ENCODE measurements at places on chromosomes 6 and 20. TPM values are rescaled to one million over a fixed set of nuclear protein-coding genes. Genes with fewer than 3 reads are reported as not detected.

TRAPPC3L gene
- total RNA-seq, result not detected

EPB41L1 gene
- 63.1 TPM for total RNA-seq

HEY2 gene
- 1.3 TPM for total RNA-seq

OCSTAMP gene
- total RNA-seq, result not detected

HNF4A gene
- total RNA-seq, result 301 TPM

SOX4 gene
- total RNA-seq, result 28.9 TPM

PGC gene
- not detected for total RNA-seq

ENPP1 gene
- 15.8 TPM for total RNA-seq

CCN6 gene
- total RNA-seq, result not detected

DNA sequence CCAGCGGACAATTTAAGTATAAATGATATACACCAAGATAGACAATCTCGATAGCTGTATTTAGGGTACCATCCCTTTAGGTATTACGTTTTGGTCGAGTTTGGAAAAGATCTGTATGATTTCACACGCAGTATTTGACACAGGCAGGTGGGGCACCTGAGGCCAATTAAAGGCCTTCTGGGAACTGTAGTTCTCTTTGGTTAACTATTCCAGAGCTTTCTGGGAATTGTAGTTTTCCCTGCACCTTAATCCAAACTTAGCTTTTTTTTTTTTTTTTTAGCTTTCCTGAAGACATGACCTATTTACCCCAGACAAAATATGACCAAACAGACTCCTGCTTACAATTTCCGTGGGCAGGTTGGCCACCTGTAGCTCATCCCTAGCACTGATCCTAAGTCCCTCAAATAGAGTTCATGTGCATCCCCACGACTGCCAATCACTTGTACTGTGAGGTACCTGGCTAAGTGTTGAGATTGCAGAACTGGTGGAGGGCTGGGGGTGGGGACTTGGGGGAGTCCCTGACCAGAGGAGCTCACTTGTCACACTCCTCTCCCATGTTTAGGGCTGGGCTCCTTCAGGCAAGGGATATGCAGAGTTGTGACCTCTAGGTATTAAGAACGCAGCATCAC, 999 bp upstream of the EHMT2 start:
- no peak for DNase-seq

DNA sequence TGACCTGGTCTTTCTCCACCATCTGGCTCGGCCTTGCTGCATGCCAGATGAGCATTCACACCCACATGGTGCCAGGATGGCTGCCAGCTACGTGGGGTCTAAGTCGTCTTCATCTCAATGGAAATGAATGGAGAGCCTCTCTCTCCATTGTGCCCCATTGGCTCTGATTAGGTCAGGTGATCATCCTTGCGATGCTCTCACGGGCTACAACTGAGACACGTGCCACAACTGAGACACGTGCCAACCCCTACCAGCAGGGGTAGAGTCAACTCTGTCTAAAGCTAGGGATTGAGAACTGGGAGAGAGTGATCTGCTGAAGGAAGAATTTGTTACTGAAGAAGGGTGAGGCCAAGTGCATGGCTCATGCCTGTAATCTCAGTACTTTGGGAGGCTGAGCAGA, 67.3 kb upstream of the RALY start:
- DNase-seq, result no peak

DNA sequence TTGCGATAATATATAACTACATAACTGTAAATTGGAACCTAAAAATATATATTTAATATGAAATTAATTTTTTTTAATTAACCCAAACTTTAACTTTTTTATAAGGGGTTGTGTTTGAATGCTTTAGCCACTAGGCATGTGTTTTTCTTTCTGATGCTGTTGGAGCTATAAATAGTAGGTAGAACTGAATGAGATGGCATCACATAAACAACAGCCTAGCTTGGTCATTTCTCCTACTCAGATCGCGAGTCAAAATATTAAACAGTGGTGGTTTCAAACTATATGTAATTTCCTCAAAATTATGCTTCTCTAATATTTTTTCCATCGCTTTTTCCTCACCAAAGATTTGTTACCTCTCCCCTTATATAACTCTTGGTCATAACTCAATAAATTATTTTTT, 243.2 kb downstream of the ARID1B start:
- no peak for DNase-seq

DNA sequence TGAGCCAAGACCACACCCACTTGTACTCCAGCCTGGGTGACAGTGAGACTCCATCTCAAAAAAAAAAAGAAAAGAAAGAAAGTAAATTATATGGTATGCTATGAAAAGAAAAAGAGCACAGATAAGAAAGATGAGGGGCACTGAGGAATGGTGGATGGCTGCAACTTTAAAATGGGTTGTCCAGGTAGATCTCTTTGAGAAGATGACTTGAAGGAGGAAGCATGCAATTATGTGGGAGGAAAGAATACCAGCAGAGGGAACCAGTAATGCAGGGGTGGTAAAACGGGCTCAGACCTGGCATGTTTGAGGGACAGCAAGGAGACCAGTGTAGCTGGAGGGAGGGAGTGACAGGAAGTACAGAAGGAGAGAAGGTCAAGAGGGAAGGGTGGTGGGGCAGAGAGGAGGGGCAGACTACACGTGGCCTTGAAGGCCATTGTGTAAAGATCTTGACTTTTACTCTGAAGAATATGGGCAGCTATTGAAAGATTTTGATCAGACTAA, 22.3 kb downstream of the LINC00237 start:
- no peak for DNase-seq

DNA sequence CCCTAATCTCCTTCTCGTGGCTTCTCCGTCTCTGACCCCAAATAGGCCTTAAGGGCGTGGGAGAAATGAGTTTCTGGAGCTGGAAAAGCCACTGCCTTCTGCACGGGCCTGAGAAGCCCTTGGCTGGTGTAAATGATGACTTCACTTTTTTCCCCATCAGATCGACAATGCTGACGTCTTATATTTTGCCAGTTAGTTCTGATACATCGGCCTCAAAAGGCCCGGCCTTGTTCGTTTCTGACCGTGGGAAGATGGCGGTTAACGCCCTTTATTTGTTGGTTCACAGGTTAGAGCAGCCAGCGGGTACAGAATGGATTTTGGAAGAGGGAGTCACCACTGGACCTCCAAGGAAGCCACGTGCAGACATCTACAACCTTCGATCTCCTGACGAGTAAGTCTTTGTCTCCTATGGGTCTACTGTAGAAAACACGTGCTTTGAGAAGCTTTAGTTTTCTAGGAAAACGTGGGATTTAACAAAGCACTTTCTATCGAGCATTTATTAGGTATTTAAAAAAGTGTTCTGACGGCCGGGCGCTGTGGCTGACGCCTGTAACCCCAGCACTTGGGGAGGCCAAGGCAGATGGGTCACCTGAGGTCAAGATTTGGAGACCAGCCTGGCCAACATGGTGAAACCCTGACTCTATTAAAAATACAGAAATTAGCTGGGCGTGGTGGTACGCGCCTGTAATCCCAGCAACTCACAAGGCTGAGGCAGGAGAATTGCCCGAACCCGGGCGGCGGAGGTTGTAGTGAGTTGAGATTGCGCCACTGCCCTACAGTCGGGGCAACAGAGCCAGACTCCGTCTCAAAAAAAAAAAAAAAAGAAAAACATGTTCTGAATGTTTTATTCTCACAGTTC, 1.2 kb upstream of the ZNFX1 start:
- peak; percentile 37 for DNase-seq

DNA sequence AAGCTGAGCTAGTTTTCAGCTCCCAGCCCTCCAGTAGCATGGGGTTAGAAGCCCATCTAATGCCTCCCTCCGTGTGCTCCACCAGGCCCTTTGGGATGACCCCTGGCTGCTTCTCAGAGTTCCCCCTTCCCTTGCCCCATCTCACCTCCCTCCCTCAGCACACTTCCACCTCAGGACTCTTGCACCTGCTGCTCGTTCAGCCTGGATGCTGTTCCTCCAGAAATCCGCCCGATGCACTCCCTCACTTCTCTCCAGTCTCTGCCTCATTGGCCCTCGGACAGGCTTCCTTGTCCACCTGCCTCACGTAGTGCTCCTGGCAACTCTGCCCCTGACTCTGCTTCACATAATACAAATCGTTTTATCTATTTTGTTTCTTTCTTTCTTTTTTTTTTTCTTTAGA, 26.8 kb downstream of the FGD2 start:
- DNase-seq, result no peak

GRCh38 chr6:6942831-6943230, 164.9 kb upstream of the RREB1 start:
- peak; percentile 25 for DNase-seq

GRCh38 chr6:35911871-35912653, 8.8 kb downstream of the SRPK1 start:
- no peak for DNase-seq

DNA sequence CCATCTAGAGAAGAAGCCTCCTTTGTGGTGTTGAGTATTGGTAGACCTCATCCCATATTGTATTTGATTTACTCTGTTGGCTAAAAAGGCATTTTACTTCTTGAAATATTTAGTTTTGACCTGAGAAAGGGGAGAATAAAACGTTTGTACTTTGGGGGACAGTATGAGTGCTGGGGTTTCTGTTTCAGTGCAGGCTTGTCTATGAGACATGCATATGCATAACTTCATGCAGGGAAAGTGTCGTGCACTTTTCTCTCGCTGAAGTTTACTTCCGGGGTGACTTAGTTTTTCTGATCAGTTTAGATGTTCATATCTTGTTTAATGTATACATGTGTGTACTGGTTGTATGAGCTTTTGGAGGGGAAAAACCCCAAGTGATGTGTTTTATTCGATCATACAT, 59.5 kb downstream of the UTRN start:
- no peak for DNase-seq

GRCh38 chr6:23357185-23357766, 768.7 kb upstream of the NRSN1 start:
- DNase-seq, result no peak

GRCh38 chr6:144338951-144339700, 54.0 kb downstream of the UTRN start:
- DNase-seq, result no peak

GRCh38 chr6:128606611-128607010, 86.2 kb upstream of the PTPRK start:
- no peak for DNase-seq

GRCh38 chr6:138996524-138996923, 8.5 kb upstream of the REPS1 start:
- no peak for DNase-seq

GRCh38 chr6:170274713-170275560, 15.9 kb downstream of the DLL1 start:
- DNase-seq, result no peak

DNA sequence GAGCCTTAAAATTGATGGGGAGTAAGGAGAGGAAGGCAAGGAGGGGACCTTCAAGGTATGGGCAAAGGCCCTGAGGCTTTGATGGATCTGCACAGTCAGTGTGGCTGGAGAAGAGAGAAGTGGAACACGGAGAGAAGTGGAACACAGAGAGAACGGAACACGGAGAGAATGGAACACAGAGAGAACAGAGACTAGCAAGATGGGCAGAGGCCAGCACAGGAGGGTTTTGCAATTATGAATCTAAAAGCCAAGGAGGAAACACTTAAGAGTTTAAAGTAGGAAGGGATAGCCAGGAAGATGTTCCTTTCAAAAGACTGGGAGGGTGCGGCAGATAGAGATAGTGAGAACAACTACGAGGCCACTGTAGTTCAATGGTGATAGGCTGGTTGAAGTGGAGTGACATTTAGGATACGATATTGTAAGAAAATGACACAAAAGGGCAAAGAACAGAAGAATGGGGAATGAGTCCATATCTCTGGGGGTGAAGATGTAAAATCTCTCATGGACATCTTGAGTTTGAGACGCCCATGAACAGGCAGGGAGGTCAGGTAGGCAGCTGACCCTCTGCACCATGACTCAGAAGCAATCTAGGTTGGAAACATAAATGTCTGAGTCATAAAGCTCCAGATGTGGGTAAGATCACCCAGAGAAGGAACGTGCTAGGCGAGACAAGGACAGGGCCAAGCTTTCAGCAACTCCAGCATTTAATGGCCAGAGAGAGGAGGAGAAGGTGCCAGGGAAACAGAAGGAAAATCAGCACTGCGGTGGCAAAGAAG, 25.4 kb downstream of the ZMYND8 start:
- no peak for DNase-seq

- no peak for DNase-seq
Observed at GRCh38 chr6:168179702-168180382, 100.8 kb upstream of the FRMD1 start.

DNA sequence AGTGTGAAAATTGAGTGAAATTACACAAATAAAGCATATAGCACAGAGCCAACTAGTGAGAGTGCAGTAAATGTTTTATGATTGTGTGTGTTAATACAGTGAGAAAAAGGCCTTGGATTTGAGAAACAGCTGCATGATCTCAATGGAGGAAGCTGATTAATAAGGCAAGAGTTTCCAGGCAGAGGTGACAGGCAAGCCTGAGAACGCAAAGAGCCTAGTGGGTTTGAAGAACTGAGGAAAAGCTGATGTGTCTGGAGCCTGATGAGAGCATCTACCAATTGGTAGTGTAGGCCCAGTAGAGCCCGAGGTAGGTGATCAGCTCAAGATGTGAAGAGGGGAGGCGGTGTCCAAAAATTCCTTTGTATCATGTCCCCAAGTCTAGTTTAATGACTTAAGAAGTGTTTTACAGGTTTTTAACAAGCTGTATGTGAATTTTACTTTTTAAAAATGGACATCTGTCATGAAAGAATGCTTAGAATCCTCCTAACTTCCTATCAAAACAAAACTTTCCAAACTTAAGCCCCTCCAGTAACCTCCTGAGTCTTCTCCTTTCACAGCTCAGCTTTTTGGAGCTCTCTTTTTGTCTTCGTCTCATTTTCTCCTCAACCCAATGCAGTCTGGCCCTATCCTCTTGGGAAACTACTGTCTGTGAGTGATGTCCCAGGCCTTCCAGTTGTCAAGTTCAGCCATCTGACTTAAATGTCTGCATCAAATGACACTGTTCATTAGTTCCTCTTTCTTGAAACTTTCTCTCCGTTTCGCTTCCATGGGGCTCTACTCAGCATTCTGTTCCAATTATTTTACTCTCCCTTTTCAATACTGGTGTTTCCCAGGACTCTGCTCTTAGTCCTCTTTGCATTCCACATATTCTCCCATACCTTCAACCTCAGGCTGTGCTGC, 1.2 kb downstream of the CDC40 start:
- no peak for DNase-seq

DNA sequence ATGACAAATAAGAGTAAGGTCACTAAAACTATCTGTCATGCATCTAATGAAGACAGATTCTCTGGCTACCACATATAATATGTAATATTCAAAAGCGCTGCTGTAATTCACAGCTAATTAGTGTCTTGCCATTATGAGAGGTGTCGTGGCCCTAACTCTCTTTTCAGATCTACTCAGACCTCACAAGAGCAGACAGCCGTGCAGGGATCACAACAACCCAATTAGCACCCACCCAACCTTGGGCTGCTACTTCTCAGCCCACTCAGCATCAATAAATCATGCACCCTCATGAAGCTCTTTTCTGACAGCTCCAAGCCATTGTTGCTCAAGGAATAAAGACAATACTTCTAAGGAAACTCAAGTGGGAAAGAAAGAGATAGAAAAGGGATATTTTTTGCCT, 61.5 kb downstream of the FRK start:
- DNase-seq, result no peak

DNA sequence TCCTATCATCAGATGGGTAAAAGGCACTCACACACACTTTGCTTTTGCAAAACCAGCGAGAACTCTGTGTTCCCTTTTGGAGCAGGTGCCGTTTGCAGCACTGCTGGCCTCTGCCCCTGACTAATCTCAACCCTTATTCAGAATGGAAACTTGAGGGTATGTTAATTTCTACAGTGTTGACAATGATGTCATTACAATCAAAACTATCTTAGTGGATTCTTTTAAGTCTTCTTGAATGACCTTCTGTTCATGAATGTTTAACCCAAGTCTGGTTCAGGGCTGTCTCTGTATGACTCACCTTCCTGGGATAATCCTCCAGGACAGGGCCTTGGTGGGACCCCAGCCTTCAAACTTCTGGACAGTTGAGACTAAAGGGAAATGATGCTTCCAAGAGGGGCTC, 197.9 kb downstream of the CDH4 start:
- no peak for DNase-seq

- no peak for DNase-seq
Observed at GRCh38 chr6:44260451-44261297, 3.3 kb upstream of the SLC35B2 start.
